GM04503 (cell line): ENCODE measurements at places on chromosomes 12 and 14.

GRCh38 chr12:14960548-14961465 is 594 bp downstream of the ARHGDIB start:
- DNase-seq = no peak

DNA sequence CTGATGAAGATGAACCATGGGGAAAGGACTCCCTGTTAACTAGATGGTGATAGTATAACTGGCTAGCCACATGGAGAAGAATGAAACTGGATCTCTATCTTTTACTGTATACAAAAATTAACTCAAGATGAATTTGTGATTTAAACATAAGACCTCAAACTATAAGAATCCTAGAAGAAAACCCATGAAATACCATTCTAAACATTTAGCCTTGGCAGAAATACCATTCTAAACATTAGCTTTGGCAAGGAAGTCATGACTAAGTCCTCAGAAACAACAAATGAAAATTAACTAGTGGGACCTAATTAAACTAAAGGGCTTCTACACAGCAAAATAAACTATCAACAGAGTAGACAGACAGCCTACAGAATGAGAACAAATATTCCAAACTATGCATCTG is 28.4 kb upstream of the NOVA1 start:
- DNase-seq = no peak

GRCh38 chr12:105831372-105831771 is 307.4 kb downstream of the NUAK1 start:
- no peak for DNase-seq

DNA sequence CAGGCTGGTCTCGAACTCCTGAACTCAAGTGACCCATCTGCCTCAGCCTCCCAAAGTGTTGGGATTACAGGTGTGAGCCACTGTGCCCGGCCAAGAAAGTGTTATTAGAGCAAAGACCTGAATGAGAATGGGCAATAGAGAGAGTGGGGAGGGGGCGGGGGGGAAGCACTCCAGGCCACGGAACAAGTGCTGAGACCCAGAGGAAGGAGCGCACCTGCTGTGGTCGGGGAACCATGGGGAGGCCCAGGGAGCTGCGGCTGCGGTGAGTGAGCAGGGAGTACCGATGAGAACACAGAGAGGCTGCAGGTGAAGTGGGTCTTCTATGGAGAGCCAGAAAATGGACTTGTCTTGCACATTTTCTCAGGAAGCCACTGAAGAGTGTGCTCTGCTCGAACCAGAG is 10.8 kb downstream of the SMIM41 start:
- DNase-seq = no peak
